Daoy (cell line): ENCODE measurements at places on chromosomes 5 and 9. TPM values are rescaled to one million over a fixed set of nuclear protein-coding genes. Genes with fewer than 3 reads are reported as not detected.

GRCh38 chr9:128498911-128499310, 5.6 kb upstream of the GLE1 start:
- no peak for DNase-seq

- DNase-seq: no peak
Measured at GRCh38 chr9:6356441-6356840, 28.3 kb downstream of the TPD52L3 start.

GRCh38 chr5:54516051-54516655, 1.4 kb upstream of the SNX18 start:
- no peak for DNase-seq

DNA sequence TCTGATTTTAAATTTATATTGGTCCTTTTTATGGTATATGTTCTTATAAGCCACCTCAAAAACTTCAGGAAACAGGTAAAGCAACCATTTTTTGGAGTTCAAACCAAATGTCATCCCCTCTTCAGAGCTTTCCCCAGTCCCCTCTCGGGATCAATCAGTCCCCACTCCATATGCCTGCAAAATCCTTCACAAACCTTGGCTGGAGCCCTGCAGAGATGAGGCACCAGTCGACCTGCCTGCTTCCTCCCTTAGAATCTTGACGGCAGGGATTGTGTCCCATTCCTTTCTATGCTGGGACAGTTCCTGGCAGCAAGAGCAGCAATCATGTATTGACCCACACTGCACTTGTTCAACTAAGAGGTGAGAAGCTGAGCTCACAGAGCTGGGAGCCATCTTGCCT, 22.6 kb downstream of the B4GALT1 start:
- DNase-seq: no peak

- peak; percentile 12 for DNase-seq
Measured at GRCh38 chr9:69546265-69546664, 125.9 kb downstream of the APBA1 start.

DNA sequence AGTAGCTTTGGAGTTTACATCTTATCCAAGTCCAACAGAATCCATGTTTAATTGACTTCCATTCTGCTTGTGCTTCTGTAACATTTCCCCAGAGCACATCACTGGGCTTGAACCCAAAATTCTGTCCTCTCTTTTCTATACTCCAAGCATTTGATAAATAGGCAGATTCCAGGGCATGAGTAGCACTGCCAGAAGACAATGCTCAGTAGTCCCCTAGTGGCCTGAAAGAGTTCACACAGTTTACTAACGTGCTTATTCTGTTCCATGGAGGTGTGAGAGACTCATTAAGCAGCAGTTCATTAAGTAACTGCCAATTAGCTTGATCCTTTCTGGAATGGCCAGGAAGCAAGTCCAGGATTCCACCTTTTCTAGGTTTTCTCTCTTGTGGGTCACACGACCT, 9.4 kb upstream of the GABRA6 start:
- no peak for DNase-seq

GRCh38 chr5:175478008-175478383, 364 bp upstream of the SFXN1 start:
- DNase-seq: no peak

GRCh38 chr9:131714161-131714646, 25.7 kb downstream of the RAPGEF1 start:
- peak; percentile 78 for DNase-seq

DNA sequence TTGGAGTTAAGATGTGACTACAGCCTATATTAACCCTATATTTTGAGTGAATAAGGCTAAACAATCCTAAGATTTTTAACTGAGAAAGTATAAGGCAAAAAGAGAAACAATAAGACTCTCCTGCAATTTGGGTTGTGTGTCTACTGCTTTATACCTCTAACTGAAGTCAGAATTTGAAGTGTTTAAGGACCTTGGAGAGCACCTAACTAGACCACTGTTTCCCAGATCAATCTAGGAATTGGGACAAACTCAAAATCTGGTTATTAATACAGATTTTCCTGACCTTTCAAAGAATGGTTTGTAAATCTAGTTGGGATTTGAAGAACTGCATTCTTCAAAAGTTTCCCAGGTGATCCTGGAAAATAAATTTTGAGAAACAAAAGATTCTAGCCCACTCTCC, 42.1 kb downstream of the GABRA1 start:
- DNase-seq: no peak

GRCh38 chr9:129944506-129945116, 98.4 kb downstream of the FNBP1 start:
- DNase-seq: no peak

DNA sequence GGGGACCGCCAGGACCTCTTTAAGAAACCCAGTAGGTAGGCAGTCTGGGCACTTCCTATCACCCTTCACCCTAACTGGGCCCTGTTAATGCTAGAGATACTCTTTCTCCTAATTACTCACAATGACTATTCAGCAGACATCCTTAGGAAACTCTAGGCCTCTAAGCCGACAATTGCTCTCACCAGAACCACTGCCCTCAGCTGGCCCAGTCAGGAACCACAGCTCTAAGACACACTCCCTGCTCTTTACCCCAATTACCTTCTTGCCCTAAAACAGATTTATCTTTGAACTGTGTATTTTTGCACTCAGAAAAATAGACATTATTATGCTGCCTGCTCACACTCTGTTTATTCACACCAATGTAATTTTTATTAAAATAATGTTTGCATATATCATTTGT, 432.6 kb upstream of the SLC30A5 start:
- DNase-seq: peak; percentile 46

DNA sequence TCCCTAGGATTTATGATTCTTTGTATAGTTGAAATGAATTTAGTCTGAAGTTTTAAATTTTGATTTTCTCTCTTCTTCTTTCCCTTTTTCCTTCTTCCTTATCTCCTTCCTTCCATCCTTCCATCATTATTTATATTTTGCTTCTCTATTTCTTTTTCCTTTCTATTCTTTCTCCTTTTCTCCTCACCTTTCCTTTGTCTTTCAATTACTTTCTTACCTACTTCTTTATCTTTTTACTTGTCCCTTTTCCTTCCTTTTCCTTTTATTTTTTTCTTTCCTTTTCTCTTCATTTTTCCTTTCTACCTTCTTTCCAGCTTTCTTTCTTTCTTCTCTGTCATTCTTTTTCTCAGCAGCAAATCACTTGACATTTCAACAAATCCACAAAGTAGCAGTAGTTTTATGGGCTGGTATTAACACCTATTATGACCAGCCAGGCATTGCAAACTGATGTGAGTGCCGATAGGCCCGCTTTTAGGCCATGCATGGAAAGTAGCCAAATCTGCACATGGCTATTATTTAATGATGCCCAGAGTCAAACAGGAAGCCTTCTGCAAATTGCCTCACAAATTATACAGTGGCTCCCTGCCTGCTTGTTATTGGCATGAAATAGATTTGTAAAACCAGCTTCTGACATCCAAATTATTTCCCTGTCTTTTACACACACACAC, 37.1 kb upstream of the NR3C1 start:
- DNase-seq: no peak

GRCh38 chr9:27384262-27385014, 87.5 kb upstream of the EQTN start:
- DNase-seq: no peak

GRCh38 chr5:151682751-151683331, 3.9 kb downstream of the SPARC start:
- DNase-seq: no peak

- no peak for DNase-seq
Measured at GRCh38 chr5:124394700-124395245, 351.7 kb downstream of the ZNF608 start.

DNA sequence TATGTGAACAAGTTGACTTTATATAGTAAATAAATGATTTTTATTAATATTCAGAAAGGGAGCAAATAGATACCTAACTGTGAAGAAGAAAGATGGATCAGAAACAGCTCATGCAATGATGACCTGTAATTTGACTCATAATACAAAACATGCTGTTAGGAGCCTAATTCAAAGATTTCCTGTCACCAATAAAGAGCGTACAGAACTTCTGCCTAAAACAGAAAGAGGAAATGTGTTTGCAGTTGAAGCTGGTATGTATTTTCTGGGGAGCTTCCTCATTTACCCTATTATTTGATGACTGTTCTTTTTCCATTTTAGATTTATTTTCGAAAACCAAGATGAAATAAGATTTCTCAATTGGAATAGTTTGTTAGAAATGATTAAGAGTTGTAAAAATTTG, 11.4 kb downstream of the YTHDC2 start:
- no peak for DNase-seq

- no peak for DNase-seq
Measured at GRCh38 chr5:35847961-35848360, 8.7 kb upstream of the IL7R start.

DNA sequence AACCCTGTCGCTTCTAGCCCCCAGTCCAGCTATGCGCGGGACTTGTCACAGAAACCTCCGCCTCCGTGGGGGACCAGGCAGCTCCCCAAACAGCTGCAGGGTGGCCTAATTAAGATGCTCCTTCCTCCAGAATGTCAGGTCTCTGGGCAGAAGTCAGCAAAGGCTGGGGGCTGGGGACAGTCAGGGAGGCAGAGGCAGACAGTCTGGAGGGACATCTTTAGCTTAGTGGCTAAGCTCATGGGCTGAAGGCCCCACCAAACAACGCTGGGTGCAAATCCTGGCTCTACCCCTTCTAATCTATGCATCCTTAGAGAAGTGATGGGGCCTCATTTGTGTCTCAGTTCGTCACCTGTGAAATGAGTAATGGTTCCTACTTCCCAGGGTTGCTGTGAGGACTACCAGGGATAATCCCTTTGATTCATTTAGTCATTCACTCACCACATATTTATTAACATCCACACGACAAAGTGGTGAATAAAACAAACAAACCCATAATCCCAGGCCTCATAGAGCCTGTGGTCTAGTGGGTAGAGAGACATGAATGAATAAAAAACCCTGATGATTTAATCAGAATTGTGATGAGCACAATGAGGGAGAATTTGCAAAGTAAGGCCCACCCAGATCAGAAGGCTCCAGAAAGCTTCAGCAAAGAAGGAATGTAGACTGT, 20.2 kb upstream of the MED27 start:
- DNase-seq: peak; percentile 50

DNA sequence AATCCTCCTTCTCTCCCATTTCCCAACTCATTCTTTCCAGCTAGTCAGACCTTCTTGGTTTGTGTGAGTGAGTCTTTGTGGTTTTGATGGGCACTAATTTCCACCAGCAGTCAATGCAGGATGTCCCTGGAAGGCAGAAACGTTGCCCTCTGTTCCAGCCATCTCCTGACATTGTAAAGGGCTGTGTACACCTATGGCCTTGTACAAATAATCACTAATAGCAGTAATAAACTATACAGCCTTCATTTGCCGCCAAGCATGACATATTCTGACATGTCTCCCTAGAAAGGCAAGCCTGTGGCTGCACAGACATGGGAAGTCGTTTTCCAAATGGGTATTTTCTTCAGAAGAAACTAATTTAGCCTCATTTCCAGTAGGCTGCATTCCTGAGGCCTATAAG, 18.4 kb upstream of the DENND1A start:
- DNase-seq: no peak

DNA sequence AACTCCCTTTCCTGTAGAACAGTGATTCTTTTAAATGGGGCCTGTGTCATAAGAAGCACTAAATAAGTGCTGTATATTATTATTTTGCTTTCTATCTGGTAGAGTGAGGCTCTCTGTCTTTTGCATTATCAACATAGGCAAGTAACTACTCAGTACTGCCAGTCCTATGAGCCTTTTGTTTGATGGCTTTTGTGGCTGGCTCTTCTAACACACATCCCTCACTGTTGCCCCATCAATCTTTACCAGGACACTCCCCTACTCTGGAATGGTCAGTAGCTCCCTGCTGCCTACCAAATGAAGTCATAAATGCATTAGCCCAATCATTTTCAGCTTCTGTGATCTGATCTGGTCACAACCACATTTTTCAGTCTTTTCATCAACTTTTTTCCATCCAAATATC, 137.6 kb downstream of the INSYN2B start:
- DNase-seq: no peak

GRCh38 chr5:125703616-125704015, 719.6 kb upstream of the GRAMD2B start:
- DNase-seq: no peak

DNA sequence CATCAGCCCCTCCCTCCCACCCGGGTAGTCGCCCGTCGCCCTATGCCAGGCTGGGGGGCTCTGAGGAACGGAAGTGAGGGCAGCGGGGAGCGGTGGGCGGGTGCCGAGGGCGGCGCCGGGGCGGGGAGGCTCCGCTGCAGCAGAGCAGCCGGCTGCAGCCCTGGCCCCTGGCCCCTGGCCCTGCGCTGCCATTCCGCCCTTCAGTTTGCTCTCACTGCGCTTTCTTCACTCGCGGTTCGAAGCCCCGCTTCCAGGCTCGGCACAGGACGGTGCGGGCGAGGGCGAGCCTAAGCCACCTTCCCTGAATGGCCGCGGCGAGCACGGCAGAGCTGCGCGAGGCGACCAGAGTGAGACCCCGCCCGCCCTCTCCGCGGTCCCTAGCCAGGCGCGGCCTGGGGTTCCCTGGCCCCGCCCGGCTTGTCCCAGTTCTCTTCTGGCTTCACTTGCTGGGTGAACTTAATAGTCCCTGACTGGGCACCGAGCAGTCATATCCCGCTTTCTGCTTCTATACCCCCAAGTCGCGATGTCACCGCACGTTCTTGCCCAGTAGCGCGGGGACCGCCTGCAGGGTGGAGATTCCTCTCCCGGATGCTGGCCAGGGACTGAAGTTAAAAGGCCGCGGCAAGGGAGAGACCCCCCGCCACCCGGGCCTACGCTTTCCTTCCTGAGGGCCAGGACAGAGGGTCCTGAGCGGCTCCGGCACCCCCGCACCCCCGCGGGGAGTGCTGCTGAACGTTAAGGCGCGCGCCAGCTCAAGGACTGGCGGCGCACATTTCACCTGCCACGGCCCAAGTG, 623 bp upstream of the TRIM36 start:
- DNase-seq: no peak

DNA sequence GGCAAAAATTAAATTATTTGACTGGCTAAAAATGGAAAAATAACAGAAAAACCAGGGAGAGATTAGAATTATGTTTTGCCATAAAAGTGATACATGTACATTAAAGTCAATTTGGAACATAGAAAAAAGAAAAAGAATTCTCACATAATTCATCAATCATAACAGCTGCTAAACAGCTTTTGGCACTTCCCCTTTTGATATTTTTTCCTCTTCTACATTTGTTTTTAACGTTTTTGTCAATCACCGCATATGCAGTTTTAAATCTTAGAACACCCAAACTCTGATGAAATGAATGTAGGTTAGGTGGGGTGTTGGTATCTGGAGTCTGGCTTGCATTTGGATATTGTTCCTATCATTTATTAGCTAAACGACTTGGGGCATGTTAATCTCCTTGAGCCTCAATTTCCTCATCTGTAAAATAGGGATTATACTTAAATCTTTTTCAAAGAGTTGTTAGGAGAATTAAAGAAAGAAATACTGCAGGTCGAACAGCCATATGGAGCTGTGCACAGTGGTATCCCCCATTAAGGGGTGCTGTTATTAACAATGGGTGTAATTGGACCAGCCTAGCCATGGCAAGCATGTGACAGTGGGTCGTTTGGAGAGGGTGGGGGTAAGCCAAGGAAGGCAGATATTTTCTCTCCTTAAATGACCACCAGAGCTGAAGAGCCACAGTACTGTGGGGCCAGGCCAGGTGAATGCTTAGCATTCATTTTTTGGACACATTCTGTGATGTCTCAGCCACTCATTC, 22.6 kb downstream of the NPR3 start:
- no peak for DNase-seq

- no peak for DNase-seq
Measured at GRCh38 chr9:16453390-16453789, 417.1 kb downstream of the BNC2 start.

C9orf85 gene
- total RNA-seq: 28.6 and 66.3 TPM in 2 replicates

FBXO10 gene
- 4.9 and 7.0 TPM in 2 replicates for total RNA-seq

BTNL3 gene
- not detected in 2 replicates for total RNA-seq

KLHL3 gene
- 0.15 and 0.80 TPM in 2 replicates for total RNA-seq

NUP214 gene
- total RNA-seq: 20.4 and 28.7 TPM in 2 replicates

FOXD4L3 gene
- total RNA-seq: not detected in 2 replicates

DOLPP1 gene
- 18.1 and 19.5 TPM in 2 replicates for total RNA-seq

CDX1 gene
- 0.06 and 1.3 TPM in 2 replicates for total RNA-seq

ITGA2 gene
- total RNA-seq: 27.4 and 32.0 TPM in 2 replicates
